ENCODE measurements at places on chromosomes 6 and 20. TPM values are rescaled to one million over a fixed set of nuclear protein-coding genes. Genes with fewer than 3 reads are reported as not detected.

Gene E2F1
- 5.5 TPM for total RNA-seq

GRCh38 chr6:10174056-10174455 lies 240.8 kb downstream of the TFAP2A start:
- H3K27me3 ChIP-seq: no peaks in the 10 kb centered on the region
- DNase-seq: no peak
- H3K4me3 ChIP-seq: no peak overlapping the region
- no peaks in the 10 kb centered on the region for H3K36me3 ChIP-seq

Gene SAMD3
- total RNA-seq: 2.8 TPM

DNA sequence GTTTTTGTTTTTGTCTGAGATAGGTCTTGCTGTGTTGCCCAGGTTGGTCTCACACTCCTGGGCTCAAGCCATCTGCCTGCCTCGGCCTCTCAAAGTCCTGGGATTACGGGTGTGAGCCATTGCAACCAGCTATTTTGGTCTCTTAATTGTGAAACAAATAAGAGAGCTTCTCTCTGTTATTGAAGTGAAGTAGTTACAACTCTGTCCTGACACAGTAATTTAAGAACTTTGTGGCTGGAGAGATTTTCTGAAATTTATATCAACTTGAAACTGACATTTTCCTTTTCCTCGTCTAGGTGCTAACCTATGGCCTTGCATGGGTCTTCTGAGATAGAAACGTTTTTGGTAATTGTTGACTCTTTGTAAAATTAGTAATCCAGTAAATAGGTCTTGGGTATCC lies 122.1 kb upstream of the DOK5 start:
- no peaks in the 10 kb centered on the region for H3K4me1 ChIP-seq
- DNase-seq: no peak
- no peaks in the 10 kb centered on the region for H3K36me3 ChIP-seq
- H3K27me3 ChIP-seq: no peaks in the 10 kb centered on the region
- no peak overlapping the region for H3K4me3 ChIP-seq

GRCh38 chr6:74606582-74607071 lies 599.2 kb downstream of the COL12A1 start:
- no peaks in the 10 kb centered on the region for H3K27me3 ChIP-seq
- H3K4me3 ChIP-seq: no peak overlapping the region
- no peaks in the 10 kb centered on the region for H3K4me1 ChIP-seq

- DNase-seq: no peak
- no peaks in the 10 kb centered on the region for H3K36me3 ChIP-seq
- no peaks in the 10 kb centered on the region for H3K4me1 ChIP-seq
- H3K27me3 ChIP-seq: no peaks in the 10 kb centered on the region
- no peak overlapping the region for H3K4me3 ChIP-seq
Observed at GRCh38 chr6:169782966-169783365, 31.5 kb downstream of the ERMARD start.

Gene FOXF2
- total RNA-seq: 8.1 TPM

All from upper lobe of left lung (tissue), 6 donors.